Mucosa of descending colon (tissue), 3 donors: ENCODE measurements at places on chromosomes 1 and 21. TPM values are rescaled to one million over a fixed set of nuclear protein-coding genes. Genes with fewer than 3 reads are reported as not detected.

DNA sequence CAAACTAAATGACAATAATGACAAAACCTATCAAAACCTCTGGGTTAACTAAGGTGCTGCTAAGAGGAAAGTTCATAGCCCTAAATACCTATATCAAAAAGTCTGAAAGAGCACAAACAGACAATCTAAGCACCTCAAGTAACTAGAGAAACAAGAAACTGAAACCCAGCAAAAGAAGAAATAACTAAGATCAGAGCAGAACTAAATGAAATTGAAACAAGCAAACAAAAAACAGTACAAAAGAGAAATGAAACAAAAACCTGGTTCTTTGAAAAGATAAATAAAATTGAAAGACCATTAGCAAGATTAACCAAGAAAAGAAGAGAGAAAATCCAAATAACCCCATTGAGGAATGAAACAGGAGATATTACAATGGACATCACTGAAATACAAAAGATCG, 44.8 kb upstream of the KIAA0040 start:
- no peak for DNase-seq

DNA sequence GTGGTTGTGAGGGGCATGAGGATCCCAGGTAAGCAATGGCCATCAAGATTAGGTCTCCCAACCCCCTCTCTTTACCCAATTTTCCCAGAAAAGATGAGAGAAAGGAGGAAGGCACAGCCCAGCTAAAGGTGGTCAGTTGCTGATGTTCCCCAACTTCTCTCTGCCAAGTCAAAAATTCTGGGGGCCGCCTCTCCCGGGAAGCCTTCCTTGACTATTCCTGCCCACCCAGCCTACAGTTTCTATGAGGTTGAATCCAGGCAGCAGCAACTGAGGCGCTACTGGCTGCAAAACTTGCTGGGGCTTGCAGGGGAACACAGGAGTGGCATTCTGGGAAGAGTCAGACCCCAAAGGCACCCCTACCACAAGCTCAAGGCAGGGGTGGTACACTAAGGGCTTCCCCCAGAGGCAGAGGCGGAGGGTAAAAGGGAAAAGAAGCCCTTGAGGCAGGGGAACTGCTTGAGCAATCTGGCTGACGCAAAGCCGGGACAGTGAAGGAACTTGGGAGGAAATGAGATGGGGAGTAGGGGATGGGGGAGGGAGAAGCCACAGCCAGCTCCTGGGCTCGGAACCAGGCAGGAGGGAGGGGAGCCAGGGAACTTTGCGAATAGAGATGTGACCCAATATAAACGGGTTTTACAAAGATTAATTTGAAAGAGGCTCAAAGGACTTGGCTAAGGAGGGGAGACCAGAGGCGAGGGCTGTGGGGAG, 31.2 kb downstream of the SDC3 start:
- DNase-seq, result no peak

DNA sequence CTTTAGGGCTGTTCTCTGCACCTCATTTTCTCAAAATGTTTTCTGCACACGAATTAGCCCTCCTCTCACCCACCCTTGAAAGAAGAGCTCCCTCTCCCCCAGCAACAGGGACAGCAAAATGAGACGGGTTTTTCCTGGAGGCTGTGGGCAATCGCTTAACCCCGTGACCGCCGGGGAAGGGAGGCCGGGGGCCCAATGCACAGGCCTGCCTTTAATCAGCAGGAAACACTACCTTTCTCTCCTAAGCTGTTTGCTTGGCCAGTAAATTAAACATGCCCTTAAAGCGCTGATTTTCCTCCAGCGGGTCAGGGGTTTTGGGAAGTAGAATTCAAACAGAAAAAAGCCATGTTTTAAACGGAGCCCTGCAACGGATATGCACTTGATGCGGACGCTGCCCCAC, 114.4 kb downstream of the PRDM16 start:
- DNase-seq, result no peak

PRDX6 gene
- 398 TPM for total RNA-seq

- DNase-seq, result no peak
These were observed 44.8 kb downstream of the RIMS3 start for GRCh38 chr1:40620586-40621210.

DNA sequence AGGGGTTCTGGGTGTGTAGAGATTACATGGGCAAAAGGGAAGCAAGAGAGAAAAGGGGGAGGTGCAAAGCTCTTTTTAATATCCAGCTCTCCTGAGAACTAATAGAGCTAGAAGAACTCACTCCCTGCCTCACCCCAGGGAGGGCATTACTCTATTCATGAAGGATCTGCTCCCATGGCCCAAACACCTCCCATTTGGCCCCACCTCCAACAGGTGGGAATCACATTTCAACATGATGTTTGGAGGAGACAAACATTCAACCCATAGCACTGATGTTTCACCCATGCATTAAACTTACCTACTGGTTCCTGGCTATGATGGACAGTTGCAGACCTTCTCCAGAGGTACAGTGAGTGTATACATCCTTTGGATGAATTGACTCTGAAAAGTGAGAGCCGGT, 7.3 kb upstream of the JUN start:
- DNase-seq, result no peak

- no peak for DNase-seq
These were observed 2.1 kb downstream of the KLHL21 start for GRCh38 chr1:6600410-6601048.

GRCh38 chr1:12620488-12620865, 2.5 kb upstream of the DHRS3 start:
- DNase-seq, result peak; percentile 21

A3GALT2 gene
- not detected for total RNA-seq

GRCh38 chr1:54763816-54764132, 549 bp downstream of the PARS2 start:
- DNase-seq, result no peak

GRCh38 chr1:227921461-227922185, 26.1 kb downstream of the WNT9A start:
- peak; percentile 44 for DNase-seq

- no peak for DNase-seq
These were observed 1187.4 kb upstream of the NCAM2 start for GRCh38 chr21:19810779-19811178.

DOP1B gene
- total RNA-seq, result 73.1 TPM

PTGS2 gene
- 8.4 TPM for total RNA-seq

DNA sequence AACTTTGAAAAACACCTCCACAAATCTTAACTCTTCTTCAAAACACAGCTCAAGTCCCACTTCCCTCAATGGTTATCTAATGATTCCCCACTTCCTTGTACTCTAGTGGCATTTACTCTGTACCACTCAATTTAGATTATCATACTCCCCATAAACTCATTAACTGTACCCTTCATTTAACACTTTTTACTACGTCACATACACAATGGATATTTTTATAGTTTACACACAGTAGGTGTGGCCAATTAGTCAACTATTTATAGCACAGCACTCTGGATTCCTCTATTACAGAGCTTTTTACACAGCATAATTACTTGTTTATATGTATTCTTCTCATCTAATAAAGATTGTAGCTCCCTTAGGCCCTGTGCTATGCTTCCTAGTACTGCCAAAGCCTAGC, 62.1 kb downstream of the FOXJ3 start:
- no peak for DNase-seq

GRCh38 chr1:179141592-179142251, 59.9 kb downstream of the TOR3A start:
- no peak for DNase-seq

DNA sequence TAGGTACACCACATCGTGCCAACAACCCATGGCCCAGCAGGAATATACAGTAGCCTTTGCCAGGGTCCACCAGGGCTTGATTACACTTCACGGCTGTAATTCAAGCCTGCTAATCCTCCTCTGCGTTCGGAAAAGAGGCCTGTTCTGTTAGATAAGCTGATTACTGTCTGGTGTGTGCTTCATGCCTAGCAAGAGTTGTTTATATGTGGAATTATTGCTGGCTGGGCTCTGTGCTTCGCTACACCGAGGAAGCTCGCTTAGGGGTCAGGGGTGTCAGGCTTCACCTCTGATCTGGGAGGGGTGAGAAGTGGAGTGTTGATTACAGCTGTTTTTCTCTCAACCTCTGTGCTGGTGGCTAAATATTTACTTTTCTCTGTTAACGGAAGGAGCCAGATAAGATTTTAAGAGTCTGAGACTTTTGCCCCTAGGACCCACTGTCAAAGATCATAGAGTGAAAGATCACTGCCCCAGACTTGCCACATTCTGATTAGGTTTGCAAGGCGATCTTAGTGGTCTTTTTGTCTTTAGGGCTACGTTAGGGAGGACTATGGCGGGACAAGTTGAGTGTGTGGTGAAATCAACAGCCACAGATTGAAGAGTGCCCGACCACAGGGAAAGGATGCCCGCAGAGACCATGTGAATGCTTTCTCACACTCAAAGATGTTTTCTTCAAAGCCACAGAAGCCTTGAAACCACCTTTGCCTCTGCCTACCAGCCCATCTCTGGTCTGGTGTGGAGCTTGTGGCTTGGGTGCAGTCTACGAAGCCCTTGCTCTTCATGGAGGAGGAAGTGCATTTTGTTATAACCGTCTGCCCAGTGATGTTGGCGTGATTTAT, 216.1 kb downstream of the PBX1 start:
- DNase-seq, result peak; percentile 50

GRCh38 chr1:51302746-51303145, 27.6 kb downstream of the TTC39A start:
- DNase-seq, result no peak

DNA sequence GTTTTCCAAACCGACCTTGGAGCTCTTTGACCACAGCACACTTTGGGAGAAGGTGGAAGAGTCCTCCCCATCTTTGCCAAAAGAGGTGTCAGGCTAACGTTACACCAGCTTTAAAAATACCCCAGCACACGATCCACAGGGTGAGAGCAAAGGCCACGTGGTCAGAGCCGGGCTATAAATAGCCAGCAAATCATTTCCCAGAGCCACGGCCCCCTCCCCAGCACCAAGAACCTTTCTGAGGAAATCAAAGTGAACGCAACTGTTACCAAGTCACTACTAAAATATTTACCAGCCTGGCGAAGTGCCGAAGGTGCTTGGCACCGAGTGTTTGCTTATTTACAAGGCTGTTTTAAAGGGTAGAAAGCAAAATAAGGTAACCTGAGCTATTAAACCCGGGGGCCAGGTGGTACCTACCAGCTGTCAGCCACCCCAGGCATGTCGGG, 72.4 kb downstream of the CASZ1 start:
- DNase-seq, result no peak

- DNase-seq, result no peak
These were observed 8.4 kb upstream of the PIGR start for GRCh38 chr1:206954459-206955342.

- DNase-seq, result no peak
These were observed 54.7 kb downstream of the NEGR1 start for GRCh38 chr1:72227667-72228066.

DNA sequence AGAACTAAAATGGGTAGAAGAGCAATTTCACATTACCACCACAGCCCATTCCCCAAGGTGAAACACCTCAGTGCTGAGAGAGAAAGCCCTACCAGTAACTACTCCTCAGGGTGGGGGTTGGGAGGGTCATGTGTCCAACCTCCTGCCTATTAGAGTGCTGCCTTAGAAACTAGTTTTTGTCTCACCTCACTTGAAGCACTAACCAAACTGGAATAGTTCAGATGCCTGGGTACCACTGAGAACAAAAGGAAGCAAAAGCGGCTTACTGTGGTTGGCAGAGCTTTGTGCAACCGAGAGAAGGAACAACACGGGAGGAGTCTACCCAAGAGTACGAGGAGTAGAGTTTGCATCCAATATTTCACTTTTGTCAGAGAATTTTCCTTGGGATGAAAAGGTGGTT, 1207.5 kb upstream of the ADGRL2 start:
- no peak for DNase-seq

DNA sequence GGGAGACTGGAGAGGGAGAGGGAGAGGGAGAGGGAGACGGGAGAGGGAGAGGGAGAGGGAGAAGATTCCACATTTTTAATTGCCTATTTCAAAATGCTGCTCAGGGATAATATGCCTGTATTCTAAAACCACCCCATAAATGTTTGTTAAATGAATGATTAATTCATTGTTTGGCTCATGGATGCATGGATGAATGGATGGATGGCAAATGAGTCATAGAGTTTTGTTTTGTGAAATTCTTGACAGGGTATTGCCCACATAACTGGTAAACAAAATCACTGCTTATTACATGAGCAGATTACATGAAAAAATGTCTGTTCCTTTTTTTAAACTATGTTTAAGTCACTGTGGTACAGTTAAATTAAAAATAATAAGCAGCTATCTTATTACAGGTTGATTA, 220.4 kb downstream of the ZP4 start:
- DNase-seq, result no peak

GRCh38 chr1:223203034-223203408, 60.0 kb upstream of the TLR5 start:
- DNase-seq, result no peak

PRAMEF5 gene
- total RNA-seq, result not detected

S100B gene
- 2.2 TPM for total RNA-seq

DNA sequence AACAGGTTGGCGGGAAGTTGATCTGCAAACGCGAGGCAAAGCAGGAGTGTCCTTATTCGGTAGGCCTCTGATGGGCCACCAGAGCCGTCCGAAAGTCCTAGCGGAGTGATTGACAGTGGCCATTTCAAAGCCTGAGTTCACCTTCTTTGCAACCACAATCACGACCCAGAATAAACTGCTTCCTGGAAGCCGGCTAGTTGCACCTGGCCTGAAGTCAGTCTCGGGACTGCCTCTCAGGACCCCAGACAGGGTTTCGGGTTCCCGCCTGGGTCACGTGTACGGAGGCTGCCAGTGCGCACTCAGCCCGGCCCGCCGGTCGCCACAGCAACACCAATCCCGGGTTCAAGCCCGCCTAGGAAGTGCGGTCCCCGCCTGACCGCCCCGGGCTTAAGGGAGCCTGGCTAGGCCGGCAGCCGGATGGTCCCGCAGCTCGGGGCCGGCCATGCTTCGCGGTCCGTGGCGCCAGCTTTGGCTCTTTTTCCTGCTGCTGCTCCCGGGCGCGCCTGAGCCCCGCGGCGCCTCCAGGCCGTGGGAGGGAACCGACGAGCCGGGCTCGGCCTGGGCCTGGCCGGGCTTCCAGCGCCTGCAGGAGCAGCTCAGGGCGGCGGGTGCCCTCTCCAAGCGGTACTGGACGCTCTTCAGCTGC, at the start of gene TOR3A:
Gene TOR3A (plus strand): TSS at position 384 of the 646 bp plus-strand sequence. CDS start 59 bp downstream, at position 443.
- DNase-seq, result peak; percentile 97

FH gene
- 81.0 TPM for total RNA-seq

DNA sequence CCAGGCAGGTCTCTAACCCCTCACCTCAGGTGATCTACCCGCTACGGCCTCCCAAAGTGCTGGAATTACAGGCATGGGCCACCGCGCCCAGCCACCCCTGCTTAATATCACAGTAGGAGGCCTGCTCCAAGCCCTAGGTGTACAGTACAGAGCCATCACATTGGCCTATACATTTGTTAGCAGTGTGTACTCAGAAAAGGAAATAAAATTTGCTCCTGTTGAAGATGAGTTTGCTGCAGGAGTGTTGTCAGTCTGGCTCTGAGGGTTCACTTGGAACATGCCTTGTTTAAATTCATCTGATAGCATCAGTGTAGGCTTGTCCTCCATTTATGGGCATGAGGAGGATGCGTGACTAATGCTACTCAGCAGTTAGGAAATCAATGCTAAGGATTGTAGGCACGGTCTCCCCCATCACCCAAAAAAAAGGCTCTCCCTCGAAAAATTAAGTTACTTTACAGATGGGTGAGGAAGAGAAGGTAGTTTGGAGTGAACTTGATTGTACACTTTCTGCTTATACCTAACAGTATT, 4.6 kb upstream of the ENAH start:
- no peak for DNase-seq
